ENCODE measurements at places on chromosomes 12 and 14.

- peak; percentile 79 for DNase-seq
Observed at GRCh38 chr12:102954134-102954533, 3.3 kb upstream of the ASCL1 start.

DNA sequence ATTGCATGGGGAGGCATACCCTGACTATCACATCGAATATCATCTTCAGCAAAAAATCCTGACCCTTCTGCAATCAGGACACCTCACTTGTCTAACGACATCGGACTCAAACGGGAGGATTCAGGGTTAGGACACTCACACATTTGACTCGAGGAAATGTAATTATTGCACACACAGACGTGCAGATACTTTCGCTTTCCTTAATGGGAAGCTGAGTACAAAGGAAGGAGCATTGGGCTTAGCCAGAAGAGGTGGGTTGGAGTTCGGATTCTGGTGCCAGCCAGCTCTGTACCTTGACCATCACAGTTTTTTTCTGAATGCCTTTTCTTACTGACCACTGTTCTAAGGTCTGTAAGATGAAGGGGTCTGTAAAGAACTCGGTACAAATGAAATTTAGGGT, 260.4 kb downstream of the GALC start:
- DNase-seq: no peak

GRCh38 chr12:72523754-72524153, 251.6 kb downstream of the TRHDE start:
- DNase-seq: no peak

DNA sequence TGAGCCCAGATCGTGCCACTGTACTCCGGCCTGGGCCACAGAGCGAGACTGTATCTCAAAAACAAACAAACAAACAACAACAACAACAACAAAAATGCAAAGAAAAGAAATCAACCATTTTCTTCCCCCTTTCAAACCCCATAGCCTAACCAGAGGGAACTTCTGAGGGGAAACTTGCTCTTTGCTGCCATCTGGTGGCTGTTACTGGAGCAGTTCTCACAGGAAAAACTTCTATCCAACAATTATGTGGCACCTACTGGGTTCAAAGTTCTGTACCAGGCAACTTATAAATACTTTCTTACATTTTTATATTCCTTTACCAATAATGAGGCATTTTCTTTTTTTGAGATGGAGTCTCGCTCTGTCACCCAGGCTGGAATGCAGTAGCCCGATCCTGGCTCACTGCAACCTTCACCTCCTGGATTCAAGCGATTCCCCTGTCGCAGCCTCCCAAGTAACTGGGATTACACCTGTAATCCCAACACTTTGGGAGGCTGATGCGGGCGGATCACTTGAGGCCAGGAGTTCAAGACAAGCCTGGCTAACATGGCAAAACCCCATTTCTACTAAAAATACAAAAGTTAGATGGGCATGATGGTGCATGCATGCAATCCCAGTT, 50.9 kb upstream of the BICDL1 start:
- peak; percentile 76 for DNase-seq

DNA sequence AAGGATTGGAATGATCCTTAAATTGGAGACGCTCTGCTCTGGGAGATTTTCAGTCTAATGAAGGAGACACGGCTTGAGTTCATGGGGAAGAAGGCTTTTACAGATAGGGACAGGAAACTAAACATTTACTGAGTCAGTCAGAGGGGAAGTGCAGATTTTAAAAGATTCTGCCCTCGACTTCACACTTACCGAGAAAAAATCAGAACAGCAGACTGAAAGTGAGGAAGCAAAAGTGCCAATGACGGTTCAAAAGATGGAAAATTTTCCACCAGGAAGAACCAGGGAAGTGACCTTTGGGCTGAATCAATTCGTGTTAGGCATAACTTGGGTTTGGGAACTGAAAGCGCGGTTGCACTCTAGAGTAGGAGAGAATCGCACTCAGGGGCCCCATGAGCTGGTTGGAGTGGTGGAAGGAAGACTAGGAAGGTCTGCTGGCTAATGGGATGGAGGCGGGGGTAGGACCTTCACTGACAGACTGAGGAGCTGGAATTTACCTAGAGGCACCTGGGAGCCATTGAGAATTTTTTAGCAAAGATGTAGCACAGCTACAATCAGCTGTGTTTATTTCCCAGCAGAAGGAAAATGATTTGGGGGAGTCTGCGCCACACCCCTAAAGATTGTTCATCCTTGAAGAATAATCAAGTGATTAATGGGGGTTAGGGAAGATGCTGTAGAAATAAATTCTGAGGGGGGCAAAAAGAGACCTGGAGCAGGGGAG, 1.2 kb downstream of the KCNK13 start:
- DNase-seq: no peak

GRCh38 chr14:77616133-77616453, 344 bp downstream of the SPTLC2 start:
- no peak for DNase-seq

DNA sequence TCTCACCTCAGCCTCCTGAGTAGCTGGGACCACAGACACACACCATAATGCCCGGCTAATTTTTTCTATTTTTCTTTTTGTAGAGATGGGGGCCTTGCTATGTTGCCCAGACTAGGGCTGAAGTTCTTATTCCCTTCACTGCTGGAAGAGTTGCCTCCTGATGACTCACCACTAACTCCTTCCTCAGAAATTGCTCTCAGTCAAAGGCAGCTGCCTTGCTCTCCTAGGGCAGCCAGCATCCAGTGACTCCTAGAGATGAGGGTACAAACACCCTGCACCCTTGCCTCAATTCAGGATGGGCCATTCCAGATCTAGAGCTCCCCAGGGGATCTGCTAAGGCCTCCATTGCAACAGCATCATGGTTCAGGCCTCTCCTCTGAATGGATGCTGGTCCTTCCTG, 54.0 kb upstream of the RASSF8 start:
- peak; percentile 77 for DNase-seq

- no peak for DNase-seq
Observed at GRCh38 chr12:94372461-94372860, 87.2 kb downstream of the CEP83 start.

Data from DMS53 (cell line).